Esophagus squamous epithelium (tissue), 5 donors: ENCODE measurements at places on chromosomes 4 and X. TPM values are rescaled to one million over a fixed set of nuclear protein-coding genes. Genes with fewer than 3 reads are reported as not detected.

DNA sequence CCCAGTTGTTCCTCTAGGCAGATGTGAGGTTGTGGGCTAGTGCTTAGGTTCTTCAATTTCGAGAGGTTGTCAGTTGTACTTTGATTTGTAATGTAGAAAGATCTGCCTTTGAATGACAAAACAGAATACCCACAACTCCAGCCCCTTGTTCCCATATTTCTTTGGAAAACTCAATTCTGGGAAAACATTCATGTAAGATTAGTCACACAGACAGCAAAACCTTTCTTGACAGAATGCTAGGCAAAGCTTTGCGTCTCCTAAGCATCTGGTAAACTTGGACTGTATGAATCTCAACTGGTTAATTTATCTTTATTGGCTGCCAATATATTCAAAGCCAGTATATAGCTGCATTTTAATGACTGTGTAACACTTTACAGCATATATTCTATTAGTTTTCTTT is 34.9 kb downstream of the NOCT start:
- no peak for DNase-seq

DNA sequence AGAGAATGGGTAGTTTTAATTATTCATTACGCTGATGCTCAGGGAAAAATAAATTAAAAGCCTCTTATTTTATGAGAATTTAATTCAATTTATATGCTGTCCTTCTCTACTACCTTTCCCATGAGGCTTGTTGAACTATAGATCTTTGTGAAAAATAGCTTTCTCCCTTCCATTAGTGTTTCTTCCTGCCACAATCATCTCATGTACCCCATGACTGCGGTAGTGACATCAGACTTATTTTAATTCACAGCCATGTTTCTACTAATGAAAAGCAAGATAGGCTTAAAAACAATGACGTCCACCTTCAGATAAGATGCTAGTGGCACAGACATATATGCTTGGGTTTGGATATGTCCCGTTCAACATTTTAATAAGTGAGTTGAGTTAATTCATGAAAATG is 87.4 kb upstream of the TMEM47 start:
- DNase-seq, result no peak

DNA sequence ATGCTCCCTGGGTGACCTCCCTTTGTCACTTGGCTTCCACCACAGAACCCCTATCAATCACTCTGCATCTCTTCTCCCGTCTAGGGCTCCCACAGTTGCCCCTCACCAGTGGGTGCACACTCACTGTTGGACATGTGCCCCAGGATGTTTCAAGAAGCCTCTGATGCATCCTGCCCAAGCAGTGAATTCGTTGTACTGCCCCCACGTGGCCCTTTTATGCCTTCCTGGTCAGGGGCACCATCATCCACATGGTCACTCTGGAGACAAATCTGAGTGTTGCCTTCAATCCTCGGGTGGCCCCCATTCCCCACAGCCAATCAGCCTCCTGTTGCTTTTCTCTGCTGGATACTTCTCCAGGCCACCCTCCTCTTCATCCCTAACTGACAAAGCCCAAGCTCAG is 12.2 kb downstream of the ITIH6 start:
- no peak for DNase-seq

GRCh38 chr4:90126805-90127204 is 389 bp upstream of the CCSER1 start:
- DNase-seq, result no peak

The HOPX gene
- 319 TPM for total RNA-seq

GRCh38 chr4:149716728-149717127 is 98.9 kb downstream of the IQCM start:
- no peak for DNase-seq

DNA sequence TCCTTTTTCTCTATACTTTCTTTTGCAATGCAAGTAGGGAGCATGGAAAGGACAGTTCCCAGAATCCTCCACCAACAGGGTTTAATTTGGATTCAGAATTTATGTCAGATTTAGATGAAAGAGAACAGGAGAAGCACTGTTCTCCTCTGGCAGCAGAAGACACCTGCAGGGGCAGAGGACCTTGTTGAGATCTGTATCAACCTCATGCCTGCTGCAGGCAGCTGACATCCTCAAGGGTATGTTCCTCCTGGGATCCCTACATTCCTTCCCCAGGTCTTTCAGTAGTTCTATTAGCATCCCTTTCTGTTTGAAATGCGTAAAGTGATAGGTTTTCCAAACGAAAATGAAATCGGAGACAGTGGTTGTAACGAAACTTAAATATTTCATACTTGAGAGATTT is 10.6 kb upstream of the GUCY1A1 start:
- no peak for DNase-seq

- DNase-seq, result no peak
Measured at GRCh38 chr4:2869659-2870058, 26.0 kb downstream of the ADD1 start.

DNA sequence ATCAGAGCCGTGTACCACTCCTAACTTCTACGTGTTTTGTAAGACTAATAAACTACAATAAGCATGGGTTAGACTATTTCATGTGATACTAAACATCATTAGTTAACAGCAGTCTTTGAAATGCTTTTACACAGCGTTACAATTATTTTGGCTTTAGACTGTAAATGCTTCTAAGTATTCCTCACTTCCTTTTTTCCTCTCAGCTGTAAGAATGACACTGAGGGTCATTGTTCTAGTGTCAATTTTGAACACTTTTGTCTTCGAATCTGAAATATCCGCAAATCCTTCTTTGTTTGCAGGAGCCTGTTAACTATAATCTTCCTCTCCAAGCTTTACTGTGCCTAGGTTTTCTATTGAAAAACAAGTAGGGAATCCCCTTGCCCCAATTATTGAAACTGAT is 1.5 kb downstream of the ABCE1 start:
- DNase-seq, result no peak
